ENCODE measurements at places on chromosomes 16 and 17.

DNA sequence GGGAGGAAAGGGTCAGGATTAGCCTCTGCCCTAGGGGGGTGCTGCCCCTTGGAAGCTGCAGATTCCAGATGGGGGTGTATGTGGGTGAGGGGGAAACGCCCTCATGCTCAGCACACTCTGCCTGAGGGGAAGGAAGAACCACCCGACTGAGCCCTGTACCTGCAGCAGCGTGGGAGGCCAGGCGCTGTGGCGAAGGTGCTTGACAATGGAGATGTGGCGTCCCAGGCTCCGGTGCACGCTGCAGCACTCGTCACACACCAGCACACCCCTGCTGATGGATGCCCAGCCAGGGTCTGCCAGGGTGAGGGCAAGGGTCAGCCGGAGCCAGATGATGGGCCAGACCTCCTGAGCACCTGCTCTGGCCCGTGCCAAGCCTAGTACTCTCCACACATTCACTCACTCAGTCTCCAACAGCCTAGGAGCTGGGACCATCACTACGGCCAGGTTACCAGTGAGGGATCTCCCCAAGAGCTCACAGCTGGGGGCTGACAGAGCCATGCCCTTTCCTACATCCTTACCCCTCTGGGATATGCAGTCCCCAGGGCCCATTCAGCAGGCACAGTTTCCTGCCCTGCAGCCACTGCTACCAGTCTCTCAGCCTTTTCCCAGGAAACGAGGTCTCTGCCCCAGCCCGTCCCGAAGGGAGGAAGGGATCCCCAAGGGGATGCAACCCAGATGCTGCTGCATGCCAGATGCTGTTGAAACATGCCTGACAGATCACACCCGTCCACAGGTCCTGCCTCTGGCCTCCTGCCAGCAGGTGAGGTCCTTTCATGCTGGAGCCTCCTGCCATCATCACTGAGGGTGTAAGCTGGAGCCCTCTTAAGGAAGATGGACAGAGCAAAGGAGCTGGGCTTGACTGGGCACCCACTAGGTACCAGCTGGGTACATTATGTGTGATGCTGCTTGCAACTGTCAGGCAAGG lies 5.9 kb downstream of the GIT1 start:
- DNase-seq = no peak

- DNase-seq = no peak
Measured at GRCh38 chr17:11031787-11032186, 193.9 kb upstream of the PIRT start.

DNA sequence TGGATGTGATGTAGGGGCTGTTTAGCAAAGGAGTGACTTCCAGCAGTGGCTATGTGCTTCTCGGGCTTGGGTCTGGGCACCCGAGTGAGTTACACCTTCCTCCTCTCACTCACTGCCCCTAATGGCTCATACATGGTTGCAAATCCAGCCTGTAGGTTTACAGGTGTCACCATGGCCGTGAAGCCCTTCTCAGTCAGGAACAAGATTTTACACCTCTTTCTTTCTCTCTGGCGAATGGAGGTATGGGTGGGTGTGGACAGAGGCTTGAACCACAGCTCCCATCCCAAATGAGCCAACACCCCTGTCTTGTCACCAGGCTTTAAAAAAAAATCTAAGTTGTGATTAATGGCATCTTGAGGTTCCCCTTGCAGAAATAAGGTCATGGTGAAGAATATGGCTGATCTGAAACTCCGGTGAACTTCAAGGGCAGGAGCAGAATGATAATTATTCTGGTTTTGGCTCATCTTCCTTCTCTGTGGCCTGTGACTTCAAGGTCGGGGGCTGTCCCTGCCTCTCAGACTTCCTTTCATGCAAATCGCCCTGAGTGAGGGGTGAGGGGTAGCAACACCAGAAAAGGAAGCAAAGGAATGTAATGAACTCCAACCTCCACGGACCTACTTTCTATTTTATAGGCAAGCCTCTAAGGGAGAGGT lies 331.2 kb downstream of the MAF start:
- no peak for DNase-seq

- no peak for DNase-seq
Measured at GRCh38 chr17:44310188-44310587, 1.8 kb downstream of the RUNDC3A start.

GRCh38 chr17:4248504-4249277 lies 15.1 kb downstream of the ANKFY1 start:
- no peak for DNase-seq

GRCh38 chr17:11319894-11320293 lies 78.9 kb downstream of the SHISA6 start:
- DNase-seq = no peak

- no peak for DNase-seq
Measured at GRCh38 chr17:69714669-69715068, 300.2 kb downstream of the MAP2K6 start.

DNA sequence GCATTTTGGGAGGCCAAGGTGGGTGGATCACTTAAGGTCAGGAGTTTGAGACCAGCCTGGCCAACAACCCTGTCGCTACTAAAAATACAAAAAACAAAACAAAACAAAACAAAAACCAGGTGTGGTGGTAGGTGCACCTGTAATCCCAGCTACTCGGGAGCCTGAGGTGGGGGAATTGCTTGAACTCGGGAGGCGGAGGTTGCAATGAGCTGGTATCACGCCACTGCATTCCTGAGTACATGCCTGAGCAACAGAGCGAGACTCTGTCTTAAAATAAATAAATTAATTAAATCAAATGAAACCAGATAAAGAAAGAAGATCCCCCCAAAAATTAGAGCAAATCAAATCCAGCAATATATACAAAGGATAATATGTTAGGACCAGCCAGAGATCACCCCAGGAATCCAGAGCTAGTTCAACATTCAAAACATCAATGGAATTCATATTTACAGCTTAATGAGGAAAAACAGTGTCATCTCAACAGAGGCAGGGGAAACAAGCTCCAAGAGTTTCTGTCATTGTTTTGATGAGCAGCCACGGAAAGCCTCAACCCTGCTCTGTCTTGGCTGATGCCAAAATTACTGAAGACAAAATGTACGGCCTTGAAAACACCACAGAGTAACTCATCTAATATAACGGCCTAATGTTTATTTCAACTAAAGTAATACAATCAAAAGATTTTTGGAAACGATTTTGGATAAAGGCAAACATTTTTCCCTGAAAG lies 3.7 kb downstream of the PEMT start:
- no peak for DNase-seq

- no peak for DNase-seq
Measured at GRCh38 chr17:77222356-77222755, 81.6 kb downstream of the SEC14L1 start.

- no peak for DNase-seq
Measured at GRCh38 chr17:39100530-39100929, 50.9 kb downstream of the PLXDC1 start.

GRCh38 chr16:50270510-50271147 lies 4.3 kb downstream of the ADCY7 start:
- DNase-seq = no peak

DNA sequence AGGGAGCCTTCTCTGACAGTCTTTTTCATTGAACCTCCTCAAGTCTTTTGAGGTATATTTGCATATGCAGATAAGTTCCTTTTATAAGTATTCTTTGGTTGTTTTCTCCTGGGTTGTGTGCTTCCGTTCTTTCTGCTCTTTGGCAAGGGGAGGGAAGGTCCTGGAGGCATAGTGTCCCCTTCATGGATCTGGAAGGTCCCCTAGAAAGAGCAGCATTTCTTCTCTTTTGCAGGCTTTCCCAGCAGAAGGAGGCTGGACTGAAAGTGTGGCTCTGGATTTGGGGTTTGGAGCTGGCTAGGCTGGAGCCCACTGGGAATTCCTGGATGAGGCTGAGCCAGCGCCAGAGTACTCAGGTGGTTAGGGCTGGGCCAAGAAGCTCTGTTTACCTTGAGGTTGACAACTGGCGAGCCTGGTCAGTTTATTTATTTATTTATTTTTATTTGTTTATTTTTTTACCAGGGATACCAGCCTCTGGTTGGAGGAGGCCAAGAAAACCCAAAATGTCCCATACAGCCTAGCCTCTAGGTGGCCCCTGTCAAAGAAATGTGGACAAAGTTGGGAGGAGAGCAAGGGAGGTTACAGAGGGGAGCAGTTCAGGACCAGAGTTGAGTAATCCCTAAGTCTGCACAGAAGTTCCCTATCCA lies 5.4 kb upstream of the TOP2A start:
- no peak for DNase-seq

DNA sequence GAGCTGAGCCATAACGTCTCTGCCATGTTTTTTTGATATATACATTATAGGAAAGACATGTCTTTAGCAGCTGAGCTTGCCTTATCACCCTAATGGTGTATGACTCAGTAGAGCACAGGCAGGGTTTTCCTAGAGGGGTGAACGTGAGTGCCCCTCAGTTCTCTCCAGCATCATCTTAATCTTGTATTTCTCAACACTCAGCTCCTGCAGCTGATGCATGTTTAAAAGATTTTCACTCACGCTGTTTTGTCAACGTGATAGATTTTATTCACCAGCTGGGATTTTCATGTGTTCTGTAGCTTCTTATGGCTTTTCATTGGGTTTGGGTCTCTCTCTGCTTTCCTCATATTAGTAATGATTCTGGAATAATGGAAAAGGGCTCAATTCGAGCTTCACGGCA lies 186.0 kb upstream of the PMFBP1 start:
- DNase-seq = no peak

DNA sequence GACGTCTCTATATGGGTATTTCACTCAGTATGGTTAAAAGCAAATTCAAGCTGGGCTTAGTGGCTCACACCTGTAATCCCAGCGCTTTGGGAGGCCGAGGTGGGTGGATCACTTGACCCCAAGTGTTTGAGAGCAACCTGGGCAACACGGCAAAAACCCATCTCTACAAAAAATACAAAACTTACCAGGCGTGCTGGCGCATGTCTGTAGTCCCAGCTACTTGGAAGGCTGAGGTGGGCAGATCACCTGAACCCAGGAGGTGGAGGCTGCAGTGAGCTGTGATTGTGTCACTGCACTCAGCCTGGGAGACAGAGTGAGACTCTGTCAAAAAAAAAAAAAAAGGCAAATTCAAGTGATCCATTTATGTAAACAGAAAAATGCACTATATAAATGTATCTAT lies 1.3 kb upstream of the TNFRSF17 start:
- no peak for DNase-seq
